Activated CD8-positive, alpha-beta memory T cell treated with anti-CD3 and anti-CD28 coated beads for 4 hours (primary cell): ENCODE measurements at places on chromosomes 7 and 10.
A peak's percentile ranks its signal among the peaks of the same experiment; 100 is the strongest.

GRCh38 chr7:128112781-128113221 lies 81.6 kb upstream of the LRRC4 start:
- no peak for DNase-seq

GRCh38 chr7:2996141-2996540 lies 47.5 kb downstream of the CARD11 start:
- DNase-seq, result no peak

GRCh38 chr7:158443014-158443687 lies 144.5 kb downstream of the PTPRN2 start:
- no peak for DNase-seq

DNA sequence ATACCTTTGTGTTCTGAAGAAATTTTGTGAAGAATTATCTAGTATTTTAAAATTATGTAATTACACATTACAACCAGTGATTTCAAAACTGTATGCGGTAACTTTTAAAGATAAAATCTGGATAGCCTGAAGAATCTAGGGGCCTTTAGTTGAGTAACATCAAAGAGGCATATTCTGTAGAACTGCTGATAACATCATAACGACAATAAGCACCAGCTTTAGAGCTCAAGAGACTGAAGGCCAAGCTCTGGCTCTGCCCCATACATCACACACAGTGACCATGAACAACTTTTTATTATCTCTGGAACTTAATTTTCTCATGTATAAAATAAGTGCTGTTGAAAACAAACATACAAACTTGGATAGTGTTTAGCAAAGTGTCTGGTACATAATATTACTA lies 121.1 kb upstream of the RHOBTB1 start:
- DNase-seq, result no peak

GRCh38 chr7:105705427-105705826 lies 124.1 kb upstream of the EFCAB10 start:
- DNase-seq, result no peak

GRCh38 chr7:20222219-20222828 lies 5.1 kb upstream of the MACC1 start:
- no peak for DNase-seq

GRCh38 chr7:105521027-105521716 lies 899 bp downstream of the PUS7 start:
- DNase-seq, result peak; percentile 23

DNA sequence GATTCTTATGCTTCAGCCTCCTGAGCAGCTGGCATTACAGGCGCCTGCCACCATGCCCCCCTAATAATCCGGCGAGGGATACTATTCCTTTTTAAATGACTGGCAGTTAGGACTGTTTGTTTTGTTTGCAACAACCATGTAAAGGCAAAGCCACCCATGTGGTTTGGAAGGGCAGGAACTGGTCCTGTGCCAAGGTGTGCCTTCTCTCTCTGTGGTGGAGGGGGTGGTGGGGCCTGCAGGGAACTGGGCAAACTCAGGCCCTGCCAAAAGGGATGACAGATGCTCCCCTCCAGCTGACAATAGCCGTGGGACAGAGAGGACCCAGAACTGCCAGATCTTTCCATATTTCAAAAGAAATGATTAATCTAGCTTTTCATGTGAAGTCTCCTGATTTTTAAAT lies 23.5 kb upstream of the WAPL start:
- no peak for DNase-seq
